ENCODE measurements at places on chromosomes 16 and 17.
A peak's percentile ranks its signal among the peaks of the same experiment; 100 is the strongest.

DNA sequence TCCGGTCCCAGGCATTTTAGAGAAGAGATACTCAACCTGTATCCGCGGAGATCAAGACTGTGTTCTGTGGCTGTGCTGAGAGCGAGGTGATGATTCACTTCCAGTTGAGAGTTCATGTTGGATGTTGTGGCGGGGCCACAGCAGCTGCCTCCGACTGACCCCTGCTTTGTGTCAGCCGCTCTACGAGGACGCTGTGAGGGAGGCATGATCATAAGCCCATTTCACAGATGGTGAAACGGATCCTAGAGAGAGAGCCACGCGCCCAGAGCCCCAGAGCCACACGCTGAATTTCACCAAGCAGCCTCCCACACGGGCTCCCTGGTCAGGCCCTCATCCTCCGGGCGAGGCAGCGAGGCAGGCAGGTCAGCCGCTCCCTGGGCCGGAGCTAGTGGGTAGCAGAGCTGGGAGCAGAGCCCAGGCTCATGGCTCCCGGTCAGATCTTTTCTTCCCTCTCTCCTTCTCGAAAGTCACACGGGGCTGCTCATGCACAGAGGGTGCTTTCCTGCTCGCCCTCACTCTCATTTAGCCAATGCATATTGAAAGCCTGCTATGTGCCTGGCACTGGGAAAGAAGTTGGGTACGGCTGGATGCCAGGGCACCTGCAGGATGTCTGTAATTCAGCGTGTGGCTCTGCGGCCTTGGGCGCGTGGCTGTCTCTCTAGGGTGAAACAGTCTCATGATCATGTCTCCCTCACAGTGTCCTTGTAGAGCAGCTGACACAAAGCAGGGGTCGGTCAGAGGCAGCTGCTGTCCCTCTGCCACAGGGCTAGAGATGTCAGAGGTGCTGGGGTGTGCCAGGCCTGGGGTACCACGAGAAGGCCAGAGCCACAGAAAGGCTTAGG, 155.6 kb upstream of the CHMP6 start:
- DNase-seq, result no peak

DNA sequence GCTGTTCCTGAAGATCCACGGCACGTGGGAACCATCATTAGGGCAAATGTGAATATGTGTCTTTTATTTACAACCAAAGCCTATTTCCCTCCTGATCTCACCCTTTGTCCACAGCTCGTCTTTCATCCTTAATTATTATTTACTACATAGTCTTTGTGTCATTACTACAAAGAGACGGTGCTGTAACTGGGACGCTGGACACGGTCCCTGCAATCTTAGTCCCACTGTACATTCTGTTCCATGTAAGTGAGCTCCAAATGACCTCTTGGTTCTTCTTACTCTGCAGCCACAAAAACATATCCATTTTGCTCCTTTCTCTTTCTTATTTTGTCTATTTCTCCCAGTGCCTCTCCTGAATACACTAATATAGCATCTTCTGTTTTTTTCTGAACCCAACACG, 12.7 kb upstream of the KRT23 start:
- peak; percentile 9 for DNase-seq

DNA sequence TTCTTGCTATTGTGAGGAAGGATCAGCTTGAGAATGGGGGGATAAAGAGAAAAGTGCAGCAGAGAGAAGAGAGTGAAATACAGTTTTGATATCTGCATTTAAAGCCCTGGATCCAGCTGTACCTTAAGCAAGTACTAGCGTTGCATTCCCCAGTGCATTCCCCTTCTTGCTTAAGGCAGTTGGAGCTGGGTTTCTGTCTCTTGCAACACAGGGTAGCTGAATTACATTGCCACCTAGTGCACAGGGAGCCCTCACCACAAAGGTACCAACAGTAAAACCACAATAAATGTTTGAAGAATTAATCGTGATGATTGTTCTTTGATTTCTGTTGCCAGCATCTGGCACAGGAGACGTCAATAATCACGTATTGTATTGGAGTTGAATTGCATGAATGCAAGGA, 588.7 kb downstream of the RBFOX1 start:
- DNase-seq, result no peak

DNA sequence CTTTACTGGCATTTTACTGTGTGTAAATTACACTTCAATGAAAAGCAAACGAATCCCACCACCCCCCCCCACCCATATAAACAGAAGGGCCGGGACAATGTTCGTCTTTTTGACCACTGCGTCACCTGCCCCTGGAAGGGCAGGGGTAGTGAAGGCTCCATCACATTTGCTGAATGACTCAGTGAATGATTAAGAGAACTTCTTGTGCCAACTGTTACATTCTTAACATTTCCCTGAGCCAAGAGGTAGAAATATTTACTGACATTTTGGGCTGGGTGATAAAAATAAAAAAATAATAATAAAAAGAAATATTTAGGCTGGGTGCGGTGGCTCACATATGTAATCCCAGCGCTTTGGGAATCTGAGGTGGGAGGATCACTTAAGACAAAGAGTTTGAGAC, 24.1 kb downstream of the C16orf96 start:
- no peak for DNase-seq

- DNase-seq, result no peak
These were observed 1.1 kb downstream of the MT1E start for GRCh38 chr16:56626685-56627084.

DNA sequence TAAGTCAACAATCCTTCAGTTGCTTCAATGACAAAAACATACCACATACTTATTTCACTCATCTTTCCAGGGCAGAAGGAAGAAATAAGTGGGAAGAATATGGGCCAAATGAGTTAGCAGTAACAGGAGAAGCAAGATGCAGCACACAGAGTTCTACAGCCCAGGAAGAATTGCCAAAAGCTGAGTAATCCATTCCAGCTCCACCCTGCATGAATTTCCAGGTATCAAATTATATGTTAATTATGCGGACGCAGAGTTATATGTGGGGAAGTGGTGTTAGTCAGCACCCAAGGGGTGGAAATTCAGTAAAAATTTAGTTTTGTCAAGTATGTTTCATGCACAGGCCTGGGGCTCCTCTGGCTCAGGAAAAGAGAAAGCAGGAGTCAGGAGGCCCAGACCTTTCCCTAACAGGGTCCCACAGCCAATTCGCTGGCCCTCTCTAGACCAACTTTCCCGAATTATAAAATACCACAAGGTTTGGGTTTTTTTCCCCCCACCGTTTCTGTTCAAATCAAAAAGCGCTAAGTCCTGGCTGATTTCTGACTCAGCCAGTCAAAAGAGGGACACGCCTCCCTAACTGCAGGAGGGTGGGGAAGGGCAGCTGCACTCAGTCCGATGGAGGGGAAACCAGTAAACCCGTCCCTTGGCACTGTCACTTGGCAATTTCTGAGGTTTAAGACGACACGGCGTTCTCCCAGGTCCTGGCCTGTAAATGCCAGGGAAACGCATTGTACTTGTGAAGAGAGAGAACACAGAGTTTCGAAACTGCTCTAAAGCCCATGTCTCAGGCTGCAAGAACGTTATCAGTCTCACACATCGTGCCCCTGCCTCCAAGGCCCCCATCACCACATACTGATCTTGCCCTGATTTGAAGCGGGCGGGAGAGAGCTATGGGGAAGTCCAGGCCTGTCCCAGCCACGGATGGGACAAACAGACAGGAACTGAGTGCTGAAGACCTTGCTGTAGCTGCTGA, 58.1 kb downstream of the ZFHX3 start:
- no peak for DNase-seq

DNA sequence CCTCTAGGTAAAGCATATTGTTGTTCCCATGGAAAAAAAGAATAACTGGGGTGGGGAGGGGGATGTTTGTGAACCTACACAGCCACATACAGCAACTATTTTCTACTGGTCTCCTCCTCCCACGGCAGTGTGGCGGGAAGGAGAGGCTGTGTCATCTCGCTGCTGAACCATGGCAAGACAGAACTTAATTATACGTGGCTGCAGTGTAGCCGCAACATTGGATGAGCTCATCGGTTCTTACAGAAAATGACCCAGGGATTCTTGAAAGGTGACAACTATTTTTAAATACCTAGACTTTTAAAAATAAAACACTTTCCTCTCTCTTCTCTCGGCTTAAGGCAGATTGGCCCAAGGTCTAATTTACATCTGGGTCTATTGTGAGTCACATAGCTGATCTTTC, 19.8 kb upstream of the TEKT3 start:
- DNase-seq, result no peak

- no peak for DNase-seq
These were observed 34.5 kb upstream of the MEOX1 start for GRCh38 chr17:43695970-43696865.

DNA sequence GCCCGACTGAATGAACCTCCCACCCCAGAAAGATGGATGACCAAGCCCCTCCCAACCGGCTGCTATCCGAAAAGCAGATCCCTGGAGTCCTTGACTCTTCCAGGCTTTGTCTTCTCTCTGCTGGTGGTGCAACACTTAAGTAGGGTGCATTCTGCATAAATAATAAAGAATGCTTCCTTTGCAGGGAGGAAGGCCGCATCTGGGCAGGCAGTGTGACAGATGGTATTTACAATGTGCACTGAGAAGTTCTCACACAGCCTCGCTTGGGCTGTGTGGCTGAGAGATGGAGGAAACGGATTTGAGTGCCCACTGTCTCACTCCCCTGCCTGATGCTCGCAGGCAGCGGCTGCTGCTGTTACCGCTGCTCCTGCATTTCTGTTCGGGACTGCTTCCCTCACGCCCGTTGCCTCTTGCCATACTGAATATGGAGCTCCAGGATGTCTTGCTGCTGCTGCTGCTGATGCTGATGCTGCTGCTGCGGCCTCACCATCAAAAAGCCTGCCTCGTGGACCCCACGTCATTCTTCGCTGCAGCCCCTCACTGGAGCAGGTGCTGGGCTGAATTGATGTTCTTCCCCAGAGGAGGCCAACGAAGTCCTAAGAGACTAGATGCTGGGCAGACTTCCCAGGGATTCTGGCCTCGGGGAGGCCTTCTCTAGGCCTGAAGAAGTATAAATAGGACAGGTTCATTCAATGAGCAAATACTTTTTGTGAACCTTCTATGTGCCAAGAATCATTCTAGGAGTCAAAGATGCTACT, 7.1 kb upstream of the RHBDL3 start:
- DNase-seq, result no peak
